Skin of body (tissue), 3 donors: ENCODE measurements at places on chromosomes 5 and 9.

- DNase-seq: no peak
Measured at GRCh38 chr9:38347946-38348345, 44.6 kb upstream of the ALDH1B1 start.

GRCh38 chr5:143147902-143148301 lies 255.6 kb downstream of the NR3C1 start:
- no peak for DNase-seq

DNA sequence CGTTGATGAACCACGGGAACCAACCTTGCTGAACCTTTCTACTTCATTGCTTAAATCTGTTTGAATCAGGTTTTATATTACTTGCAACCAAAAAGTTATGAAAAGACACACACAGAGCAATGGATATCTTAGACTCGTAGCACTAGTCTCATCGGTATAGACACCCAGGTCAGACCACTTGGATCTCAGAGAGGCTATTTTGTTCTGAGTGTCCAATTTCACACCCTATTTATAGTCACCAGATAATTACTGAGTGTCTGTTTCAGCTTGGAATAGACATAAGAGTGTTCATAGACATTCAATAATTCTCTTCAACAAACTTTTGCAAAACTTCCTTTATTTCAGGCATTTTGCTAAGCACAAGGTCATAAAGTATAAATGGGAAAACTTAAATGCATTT lies 145.4 kb upstream of the EGFLAM start:
- DNase-seq: no peak

- no peak for DNase-seq
Measured at GRCh38 chr5:80369521-80369920, 38.3 kb upstream of the ZFYVE16 start.

- no peak for DNase-seq
Measured at GRCh38 chr9:122051351-122052321, 41.5 kb downstream of the TTLL11 start.

- no peak for DNase-seq
Measured at GRCh38 chr5:79032031-79032695, 37.3 kb downstream of the DMGDH start.

- no peak for DNase-seq
Measured at GRCh38 chr9:133645021-133645765, 9.0 kb downstream of the DBH start.

DNA sequence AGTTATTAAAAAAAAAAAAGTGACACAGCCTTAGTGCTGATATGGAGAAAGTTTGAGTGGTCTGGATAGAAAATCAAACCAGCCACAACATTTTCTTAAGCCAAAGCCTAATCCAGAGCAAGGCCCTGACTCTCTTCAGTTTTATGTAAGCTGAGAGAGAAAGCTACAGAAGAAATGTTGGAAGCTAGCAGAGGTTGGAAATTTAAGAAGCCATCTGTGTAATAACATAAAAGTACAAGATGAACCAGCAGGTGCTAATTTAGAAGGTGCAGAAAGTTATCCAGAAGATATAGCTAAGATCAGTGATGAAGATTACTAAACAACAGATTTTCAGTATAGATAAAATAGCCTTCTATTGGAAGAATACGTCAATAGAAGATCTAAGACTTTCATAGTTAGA lies 102.9 kb downstream of the GHR start:
- no peak for DNase-seq

DNA sequence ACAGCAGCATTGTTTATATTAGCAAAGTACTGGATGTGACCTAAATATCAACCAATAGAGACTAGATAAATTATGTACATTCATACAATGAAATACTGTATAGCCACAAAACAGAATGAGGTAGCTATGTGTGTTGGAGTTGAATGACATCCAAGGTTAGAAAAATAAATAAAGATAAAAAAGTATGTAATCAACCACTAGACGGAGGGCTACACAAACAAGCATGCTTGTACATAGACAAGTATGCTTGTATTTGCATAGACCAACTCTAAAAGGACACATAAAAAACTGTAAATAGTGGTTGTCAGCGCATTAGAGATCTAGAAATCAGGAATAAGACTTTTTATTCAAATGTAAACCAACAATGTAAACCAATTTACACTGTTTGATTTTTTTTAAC lies 3.0 kb downstream of the FEM1C start:
- DNase-seq: no peak

DNA sequence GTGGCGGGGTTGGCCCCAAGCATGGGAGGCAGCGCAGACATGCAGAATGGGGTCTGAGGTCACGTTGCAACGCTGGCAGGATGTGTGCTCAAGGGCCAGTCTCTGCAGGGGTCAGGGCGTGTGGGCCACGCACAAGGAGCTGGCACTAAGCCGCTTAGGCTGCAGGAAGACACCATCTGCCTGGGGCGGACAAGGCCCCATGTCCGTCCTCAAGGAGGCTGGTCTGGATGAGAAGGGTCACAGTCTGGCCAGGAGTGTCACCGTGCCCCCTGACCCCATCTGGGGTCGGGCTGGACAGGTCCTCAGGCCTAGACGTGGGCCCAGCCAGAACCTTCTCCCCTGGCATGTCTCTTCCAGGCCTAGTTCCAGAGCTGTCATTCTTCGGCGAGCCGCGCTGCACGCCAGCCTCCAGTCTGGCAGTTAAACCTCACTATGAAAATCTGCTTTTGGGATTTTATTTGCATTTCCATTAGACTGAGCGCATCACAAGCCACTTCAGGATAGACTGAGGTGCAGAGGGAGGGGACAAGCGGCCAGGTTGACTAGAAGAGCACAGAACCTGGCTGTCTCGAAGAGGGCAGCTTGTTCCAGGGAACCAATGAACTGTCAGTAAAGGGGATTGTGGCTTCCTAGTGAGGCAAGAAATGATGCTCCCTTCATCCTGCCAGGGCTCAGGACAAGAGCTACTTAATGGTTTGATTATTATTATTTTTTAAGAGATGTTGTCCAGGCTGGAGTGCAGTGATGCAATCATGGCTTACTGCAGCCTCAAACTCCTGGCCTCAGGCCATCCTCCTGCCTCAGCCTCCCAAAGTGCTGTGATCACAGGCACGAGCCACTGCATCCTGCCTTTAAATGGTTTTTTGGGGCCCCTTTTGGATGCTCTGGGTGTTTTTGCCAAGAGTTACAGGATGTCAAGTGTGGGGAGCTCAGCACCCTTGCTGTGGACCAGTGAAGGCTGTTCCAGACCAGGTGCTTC lies 4.3 kb downstream of the BRD3OS start:
- no peak for DNase-seq

- no peak for DNase-seq
Measured at GRCh38 chr9:96080364-96080763, 204.9 kb downstream of the ERCC6L2 start.

- no peak for DNase-seq
Measured at GRCh38 chr5:1747079-1747802, 52.4 kb downstream of the MRPL36 start.

DNA sequence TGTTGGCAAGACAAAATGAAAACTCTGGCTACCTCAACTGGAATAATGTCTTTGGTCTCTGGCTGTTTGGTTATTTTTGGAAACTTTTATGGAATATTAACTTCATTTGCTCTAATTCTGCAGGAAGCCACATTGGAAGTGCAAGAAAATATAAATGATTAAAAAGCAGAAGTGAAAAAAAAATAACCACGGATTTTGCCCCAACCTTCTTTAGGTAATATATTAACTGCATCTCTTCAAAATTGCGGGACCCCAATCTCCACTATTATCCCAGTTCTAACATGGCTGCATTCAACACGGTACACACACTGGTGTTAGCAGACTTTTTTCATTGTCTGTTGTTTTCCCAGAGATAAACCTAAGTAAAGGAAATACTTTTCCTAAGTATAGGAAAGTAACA lies 23.0 kb downstream of the GLIS3 start:
- DNase-seq: no peak

DNA sequence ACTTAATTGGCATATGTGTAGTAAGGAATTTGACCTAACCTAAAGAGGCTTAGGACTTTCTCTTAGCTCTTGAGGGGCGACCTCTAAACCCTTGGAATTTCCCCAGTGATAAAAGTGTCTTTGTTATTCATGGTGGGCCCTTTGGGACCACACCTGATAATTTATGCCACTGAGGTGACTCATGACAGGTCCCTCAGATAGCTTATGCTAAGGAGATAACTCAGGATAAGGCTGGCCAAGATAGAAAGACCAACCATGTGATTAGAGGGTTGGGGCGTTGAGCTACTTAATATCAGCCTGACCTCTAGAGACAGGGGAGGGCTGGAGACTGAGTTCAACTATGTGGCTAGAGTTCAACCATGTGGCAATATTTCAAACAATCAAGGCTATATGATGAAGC lies 218.1 kb downstream of the AP3B1 start:
- no peak for DNase-seq

DNA sequence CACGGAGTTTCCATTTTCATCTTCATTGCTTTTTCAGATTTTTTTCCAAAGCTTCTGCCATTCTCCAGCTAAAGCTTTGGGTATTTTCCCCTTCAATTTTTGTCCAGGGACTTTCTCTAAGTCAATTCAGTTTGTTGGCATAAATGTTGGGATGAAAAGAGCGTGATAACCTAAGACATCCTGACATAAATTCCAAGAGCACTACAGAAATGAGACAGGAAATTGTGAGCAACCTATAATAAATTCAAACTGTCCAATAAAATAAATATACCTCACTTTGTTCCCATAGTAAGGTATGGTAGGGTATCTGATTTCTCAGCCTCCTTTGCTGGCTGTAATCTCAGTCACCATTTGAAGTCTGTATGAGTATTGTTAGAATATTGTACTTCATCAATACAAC lies 8.4 kb downstream of the ADAMTSL1 start:
- no peak for DNase-seq

- DNase-seq: no peak
Measured at GRCh38 chr9:35272989-35273388, 111.2 kb downstream of the UNC13B start.

DNA sequence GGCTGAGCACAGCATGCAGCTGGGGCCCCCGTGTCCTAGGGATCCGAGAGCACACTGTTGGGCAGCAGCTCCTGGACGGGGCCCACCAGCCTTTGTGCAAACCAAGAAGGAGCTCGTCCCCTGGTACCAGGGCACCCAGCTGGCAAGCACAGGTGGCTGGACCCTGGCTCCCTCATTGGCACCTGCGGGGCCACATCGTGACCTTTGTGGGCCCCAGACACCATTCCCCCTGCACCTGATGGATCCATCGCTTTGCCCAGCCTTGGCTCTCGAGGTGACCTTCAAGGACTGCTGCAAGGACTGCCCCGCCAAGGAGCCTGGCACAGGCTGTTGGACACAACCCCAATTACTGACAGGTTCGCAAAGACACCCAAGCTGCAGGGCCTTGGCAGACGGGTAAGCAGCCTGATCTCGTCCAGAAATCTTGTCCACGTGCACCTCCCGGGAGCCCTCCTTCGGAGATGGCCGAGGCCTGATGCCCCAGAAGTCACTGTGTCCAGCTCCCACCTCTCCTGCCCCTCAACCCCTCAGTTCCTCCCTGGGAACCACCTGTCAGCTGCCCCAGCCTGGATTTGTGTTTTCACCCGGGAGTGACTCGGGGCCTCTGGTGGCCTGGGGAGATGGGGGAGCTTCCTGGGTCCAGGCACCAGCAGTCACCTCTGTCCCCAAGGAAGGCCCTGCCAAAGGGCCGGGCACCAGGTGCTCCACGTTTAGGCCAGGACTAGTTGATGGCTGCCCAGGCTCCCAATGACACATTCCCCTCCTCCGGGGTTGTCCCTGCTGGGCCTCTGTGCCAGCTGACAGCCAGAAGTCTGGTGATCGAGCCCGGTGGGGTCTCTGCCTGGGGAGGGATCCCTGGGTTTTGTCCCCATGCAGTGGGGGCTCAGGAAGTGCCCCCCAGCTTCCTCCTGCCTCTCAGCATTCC lies 137.1 kb upstream of the PPP1R26 start:
- DNase-seq: no peak

- DNase-seq: no peak
Measured at GRCh38 chr9:76218886-76219445, 175.3 kb downstream of the RFK start.

DNA sequence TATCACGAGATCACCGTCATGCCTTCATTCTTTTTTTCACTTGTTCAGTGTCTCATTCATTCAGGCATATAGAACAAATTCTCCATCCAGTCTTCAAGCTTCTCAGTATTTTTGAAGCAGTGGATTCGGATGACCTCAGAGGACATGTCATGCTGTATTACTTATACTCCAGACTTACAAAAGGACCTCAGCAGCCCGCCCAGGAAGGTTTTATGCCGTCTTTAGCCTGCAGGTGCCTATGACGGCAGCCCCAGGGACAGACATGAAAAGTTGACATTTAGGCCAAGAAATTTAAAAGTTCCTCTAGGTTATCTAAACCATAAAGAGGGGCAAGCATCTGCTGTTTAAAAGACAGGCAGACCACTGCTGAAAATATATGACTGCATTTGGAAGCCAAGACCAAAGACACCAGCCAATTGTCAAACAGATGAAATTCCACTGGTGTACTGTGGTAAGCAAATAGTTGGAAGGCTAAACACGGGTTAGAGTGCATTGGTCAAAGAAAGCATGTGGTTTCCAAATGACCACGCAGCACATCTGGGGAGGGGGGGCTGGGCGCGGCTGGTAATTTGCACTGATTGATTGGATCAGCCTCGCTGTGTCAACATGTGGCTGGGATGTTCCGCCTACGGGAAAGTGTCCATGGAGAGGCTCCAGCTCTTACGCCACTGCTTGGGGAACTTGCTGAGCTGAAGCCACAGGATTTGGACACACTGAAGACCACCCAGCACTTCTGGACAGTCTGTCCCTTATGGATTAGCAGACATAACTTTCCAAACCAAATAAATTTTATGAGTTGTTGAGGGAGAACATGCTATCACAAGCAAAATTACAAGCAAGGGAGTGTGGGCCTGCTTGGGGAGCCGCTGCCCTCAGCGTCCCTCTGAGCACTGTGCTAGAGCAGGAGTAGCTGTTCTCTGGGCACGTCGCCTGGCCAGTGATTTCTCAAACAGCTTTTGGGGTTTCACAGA lies 173.6 kb downstream of the FANCC start:
- peak; percentile 97 for DNase-seq

- DNase-seq: no peak
Measured at GRCh38 chr5:87361031-87361445, 51.7 kb downstream of the CCNH start.

GRCh38 chr9:89223396-89223977 lies 44.9 kb upstream of the SHC3 start:
- peak; percentile 49 for DNase-seq

DNA sequence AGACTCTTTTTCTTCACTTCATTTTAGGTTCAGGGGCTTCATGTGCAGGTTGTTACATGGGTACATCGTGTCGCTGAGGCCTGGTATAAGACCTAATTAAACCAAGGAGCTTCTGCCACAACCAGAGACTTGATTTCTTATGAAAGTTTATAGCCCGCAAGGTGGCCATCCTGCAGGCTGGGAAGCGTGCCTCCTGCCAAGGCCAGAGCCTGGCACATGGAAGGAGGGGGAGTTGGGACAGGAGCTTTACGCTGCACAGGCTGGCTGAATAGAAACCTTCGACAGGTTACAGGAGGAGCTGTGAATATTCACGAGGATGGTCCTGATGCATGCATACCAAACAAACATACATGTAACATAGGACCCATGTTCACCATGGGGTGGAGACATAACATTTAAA lies 50.1 kb upstream of the SIMC1 start:
- DNase-seq: no peak

- peak; percentile 65 for DNase-seq
Measured at GRCh38 chr9:84823421-84824271, 154.1 kb downstream of the NTRK2 start.
